ENCODE measurements at places on chromosomes 6 and 20.

DNA sequence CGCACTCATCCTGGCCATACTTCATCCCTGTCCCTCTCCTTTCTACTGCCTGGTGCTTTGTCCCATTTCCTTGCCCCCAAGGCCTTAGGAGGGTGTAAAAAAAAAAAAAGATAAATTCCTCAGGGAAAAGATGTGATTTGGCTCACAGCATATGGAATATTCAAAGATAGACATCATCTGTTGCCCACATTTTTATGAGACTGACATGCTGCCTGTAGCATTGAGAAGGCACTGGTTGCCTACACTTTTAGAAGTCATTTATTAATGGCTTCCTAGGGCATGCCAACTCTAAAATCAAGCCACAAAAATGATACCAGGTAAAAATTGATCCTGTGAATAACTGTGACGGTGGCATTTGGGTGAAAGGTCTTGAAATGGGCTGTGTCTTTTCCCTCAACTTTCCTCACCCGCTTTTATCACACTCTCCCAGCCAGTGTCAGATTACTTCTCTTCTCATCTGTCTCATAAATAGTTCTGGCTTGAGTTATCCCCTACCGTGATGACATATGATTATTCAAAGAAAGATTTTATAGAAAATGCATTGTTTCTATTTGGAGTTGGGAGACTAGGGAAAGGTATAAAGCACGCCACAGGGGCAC is 139.4 kb downstream of the CARMIL1 start:
- DNase-seq: no peak

DNA sequence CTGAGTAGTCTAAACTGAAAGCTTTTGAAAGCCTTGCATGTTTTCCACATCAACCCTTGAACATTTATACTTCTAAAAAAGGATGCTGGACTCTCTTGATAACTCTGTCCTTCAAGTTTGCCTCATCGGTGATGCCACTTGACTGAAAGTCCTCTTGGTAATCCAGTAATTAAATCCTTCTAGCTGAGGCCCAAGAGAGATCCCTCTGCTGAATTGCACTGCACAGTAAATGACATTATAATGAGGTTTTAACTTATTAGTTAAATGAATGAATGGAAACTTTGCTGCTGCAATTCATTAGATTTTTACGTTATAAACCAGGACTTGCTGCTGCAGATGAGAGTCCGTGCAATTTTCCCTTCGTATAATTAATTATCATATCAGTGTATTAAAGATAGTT is 363.9 kb upstream of the FLRT3 start:
- no peak for DNase-seq

DNA sequence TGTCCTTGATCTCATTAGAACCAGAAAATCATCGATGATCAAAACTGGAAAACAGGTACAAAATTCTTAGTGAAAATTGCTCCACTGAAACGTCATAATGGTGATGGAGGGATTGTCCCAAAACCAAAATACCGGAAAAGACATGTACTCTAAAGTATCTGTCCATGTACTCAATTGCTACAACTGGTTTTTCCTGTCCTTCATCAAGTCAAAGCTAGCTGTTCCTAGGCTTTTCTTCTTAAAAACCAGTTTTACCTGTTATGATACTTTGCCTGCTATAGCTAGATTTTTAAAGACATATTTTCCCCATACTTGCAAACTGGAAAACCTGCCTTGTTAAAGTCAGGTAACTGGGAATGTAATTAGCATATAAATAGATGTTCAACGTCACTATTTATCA is 50.5 kb upstream of the LRRC1 start:
- no peak for DNase-seq

DNA sequence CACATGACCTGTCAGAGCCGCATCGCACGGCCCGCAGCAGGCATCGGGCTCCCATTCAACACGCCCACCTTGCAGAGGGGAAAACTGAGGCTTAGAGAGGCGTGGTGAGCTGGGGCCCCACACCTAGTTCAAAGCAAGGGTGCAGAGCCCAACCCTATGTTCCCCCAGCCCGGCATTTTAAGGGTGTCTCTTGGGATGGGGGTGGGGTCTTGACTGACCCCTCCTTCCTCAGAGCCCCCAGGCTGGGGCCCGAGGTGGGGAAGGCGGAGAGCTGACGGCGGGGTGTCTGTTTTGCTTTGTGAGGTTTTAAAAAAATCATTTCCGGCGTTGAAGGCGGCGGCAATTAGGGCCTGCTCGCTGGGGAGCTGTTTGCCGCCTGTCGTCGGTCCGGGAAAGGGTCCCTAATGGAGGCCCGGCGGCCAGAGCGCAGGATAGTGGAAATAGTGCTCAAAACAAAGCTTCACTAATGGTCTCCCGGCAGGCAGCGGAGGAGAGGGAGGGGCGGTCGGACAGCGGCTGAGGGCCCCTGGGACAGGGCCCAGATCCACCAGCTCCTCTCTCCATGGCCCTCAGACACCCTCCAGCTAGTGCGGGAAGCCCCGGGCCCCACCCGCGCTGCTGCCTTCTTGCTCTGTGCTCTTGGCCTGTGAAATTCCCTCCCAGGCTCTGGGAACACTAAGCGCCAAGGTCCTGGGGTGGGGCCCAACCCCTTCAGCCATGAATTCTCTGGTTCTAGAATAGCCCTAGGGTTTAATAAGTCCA is 11.9 kb downstream of the VSTM2L start:
- DNase-seq: no peak

DNA sequence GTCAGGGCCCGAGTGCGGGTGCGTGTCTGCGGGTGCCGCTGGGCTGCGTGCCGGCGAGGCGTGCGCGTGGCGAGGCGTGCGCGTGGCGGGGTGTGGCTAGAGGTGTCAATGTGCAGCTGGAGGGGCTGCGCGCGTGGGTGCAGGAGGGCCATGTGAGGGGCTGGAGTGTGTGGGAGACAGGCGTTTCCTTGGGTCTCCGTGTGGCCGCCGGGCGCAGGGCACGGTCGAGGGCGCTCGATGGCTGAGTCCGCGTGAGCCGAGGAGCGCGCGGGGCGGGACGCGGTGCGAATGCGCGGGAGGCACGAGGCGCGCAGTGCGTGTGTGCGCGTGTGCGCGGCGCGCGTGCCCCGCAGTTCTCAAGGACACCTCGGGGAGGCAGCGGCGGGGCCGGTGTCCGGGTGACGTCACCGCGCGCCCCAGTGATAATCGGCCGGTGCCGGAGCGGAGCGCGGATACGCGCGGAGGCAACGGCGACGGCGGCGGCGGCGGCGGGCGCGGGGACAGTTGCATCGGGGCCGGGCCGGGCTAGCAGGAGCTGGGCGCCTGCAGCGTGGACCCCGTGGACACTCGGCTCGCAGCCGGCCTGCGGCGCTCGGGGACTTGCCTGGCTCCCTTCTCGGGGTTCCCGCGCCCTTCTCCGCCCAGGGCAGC is 38.7 kb downstream of the YTHDF1 start:
- no peak for DNase-seq

- no peak for DNase-seq
Measured at GRCh38 chr6:121896363-121896762, 460.9 kb downstream of the GJA1 start.

DNA sequence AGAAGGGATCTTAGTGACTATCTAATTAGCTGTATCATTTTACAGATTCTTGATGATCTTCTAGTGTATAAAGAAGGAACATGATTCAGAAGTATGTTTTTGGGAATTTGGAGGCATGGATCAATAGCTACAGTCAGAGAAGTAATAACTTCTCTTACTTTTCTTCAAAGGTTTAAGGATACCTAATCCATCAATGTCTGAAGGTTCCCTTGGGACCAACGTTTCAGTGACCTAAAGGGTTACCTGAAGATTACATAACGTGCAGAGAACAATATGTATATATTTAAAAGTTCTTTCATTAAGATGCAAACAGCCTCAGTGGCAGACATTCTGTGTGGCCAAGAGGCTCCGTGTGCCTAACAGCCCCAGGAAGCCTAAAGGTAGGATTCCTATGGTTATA is 3.2 kb downstream of the HDAC2 start:
- no peak for DNase-seq

DNA sequence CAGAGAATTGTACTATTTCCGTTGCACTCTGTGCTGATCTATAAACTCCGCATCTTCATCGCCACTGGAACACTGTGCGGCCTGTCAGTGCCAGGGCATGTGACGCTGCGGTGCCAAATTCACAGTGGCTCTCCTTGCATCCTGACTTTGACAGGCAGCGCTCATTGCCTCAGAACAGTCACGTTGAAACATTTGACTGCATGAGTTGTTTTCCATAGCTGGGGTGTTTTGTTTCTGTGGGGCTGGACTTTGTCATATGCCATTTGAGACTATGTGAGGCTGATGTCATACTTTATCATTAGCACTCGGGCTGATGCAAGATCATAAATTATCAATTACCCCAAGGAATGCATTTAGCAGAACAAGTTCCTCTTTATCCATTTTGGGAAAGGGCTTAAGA is 32.7 kb downstream of the CFAP61 start:
- no peak for DNase-seq

DNA sequence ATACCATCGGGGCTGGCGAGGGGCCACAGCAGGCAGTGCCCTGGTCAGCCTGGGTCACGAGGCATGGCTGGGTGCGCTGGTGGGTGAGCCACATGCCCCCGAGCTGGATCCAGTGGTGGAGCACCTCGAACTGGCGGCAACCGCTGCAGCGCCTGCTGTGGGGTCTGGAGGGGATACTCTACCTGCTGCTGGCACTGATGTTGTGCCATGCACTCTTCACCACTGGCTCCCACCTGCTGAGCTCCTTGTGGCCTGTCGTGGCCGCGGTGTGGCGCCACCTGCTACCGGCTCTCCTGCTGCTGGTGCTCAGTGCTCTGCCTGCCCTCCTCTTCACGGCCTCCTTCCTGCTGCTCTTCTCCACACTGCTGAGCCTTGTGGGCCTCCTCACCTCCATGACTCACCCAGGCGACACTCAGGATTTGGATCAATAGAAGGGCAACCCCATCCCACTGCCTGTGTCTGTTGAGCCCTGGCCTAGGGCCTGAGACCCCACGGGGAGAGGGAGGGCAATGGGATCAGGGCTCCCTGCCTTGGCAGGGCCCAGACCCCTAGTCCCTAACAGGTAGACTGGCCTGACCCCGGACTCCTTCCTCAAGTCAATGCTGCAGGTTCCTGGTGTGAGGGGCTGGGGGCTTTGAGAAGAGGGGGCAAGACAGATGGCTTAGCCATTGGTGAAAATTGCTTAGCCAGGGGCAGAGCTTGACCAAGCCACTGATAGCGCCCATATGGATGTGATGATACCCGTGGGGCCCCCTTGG is 598 bp downstream of the TMEM239 start:
- DNase-seq: peak; percentile 80

DNA sequence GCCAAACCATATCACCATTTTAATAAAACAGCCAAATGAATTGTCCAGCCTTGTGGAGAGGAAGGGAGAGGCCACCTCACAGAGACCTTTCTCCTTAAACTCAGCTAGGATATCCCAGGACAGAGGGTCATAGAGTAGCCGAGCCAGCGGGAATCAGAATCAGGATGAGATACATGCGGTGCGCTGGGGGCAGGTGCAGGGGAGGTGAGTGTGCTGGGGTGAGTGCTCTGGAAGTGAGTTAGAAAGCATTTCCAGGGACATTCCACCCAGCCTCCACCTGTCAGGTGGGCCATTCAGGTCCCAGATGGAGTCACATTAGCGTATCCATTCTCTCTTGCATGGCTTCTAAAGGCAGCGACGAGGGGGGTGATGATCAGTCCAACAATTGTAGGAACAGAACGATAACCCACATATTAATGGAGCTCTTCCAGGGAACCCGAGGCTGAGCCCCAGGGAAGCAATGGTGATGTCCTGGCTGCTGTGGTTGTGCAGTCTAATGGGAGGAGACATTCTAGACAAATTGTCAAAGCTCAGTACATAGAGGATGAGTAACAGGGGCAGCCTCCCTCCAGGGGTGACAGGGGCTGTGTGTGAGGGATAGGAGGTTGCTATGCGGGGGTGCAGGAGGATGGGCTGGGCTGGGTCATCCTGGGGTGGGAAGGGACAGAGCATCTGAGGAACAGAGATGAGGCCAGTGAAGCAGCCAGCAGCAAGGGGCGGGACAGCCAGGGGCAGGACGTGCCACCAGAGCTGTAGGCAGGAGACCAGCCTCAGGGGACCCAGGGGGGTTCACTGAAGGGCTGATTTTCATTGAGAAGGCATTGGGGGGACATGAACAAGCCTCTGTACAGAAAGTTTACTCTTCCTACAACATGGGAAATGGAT is 88.7 kb upstream of the FRMD1 start:
- DNase-seq: no peak

GRCh38 chr6:126385536-126385935 is 45.6 kb downstream of the CENPW start:
- no peak for DNase-seq

DNA sequence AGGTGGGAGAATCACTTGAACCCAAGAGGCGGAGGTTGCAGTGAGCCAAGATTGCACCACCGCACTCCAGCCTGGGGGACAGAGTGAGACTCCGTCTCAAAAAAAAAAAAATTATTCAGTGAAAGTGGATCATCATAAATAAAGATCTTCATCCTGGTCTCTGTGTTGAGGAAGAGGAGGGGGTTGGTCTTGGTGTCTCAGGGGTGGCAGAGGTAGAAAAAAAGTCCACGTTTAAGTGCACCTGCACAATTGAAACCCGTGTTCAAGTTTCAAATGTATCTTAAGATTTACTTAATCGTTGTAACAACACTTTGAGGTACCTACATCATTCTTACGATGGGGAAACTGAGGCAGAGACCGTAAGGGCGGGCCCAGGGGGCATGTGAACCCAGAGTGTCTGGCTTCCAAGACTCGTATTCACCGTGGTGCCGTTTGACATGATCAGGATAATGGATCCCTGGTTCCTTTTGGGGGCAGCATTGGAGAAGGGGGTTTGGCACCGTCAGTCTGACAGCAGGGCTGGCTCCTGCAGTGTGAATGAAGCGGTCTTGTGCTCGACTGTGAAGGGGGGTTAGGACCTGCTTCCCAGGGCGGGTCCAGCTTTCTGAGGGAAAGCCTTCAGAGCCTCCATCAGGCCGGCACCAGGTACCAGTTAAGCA is 32.9 kb upstream of the ID1 start:
- DNase-seq: no peak

GRCh38 chr6:52532457-52532856 is 44.4 kb downstream of the TRAM2 start:
- DNase-seq: no peak

DNA sequence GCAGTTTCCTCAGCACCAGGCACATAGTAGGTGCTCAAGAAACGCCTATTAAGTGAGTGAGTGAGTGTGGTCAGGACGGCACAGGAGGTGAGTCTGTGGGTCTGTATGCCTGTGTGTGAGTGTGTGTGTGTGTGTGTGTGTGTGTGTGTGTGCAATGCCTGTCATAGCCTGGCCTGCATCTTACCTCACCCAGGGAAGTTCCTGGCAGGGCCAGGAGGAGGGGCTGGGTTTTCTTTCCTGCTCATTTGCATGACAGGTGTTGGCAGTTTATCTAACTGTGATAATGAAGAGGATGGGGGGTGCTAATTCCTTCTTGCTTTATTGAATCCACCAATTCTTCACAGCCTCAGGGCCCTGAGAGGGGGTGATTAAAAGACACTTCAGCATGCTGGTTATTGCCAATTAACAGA is 146.7 kb upstream of the MLN start:
- DNase-seq: no peak

- no peak for DNase-seq
Measured at GRCh38 chr6:146968041-146968760, 236.0 kb upstream of the STXBP5 start.

All from HuH-7 (cell line).